ENCODE measurements at places on chromosomes 11 and 22.

GRCh38 chr11:70493891-70494290 lies 95.6 kb downstream of the CTTN start:
- DNase-seq = no peak

GRCh38 chr11:82895437-82896091 lies 4.7 kb downstream of the PRCP start:
- DNase-seq = no peak

- no peak for DNase-seq
These were observed 593.6 kb downstream of the ETS1 start for GRCh38 chr11:127993788-127994187.

- no peak for DNase-seq
These were observed 3.8 kb upstream of the MMP7 start for GRCh38 chr11:102534261-102534872.

DNA sequence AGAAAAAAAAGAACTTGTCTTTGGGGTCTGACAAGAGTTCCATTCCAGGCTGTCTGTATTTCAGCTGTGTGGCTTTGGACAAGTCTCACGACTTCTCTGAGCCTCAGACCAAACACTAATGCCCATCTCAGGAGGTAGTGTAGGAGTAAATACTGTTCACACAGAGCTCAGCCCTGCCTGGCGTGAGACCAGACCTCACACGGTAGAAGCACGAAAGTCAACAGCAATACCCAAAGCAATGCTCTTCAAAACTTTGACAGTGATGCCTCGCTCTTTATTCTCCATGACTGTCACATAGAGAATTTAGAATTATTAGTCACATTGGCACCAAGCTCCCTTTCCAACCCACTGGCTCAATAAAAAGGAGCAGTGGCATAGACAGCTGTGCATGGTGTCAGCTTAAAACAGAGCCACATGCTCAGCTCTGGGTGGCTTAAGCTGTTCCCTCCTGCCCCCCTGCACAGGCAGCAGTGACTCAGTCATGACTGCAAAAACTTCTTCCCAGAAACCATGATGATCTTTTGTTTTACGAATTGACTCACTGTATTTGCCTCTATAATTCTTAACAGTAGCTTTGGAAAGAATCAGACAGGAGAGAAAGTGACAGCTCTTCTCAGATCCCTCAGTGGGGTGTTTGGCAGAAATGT lies 74.0 kb upstream of the PHF21B start:
- no peak for DNase-seq

- DNase-seq = no peak
These were observed 96.6 kb downstream of the BCR start for GRCh38 chr22:23276656-23277582.

DNA sequence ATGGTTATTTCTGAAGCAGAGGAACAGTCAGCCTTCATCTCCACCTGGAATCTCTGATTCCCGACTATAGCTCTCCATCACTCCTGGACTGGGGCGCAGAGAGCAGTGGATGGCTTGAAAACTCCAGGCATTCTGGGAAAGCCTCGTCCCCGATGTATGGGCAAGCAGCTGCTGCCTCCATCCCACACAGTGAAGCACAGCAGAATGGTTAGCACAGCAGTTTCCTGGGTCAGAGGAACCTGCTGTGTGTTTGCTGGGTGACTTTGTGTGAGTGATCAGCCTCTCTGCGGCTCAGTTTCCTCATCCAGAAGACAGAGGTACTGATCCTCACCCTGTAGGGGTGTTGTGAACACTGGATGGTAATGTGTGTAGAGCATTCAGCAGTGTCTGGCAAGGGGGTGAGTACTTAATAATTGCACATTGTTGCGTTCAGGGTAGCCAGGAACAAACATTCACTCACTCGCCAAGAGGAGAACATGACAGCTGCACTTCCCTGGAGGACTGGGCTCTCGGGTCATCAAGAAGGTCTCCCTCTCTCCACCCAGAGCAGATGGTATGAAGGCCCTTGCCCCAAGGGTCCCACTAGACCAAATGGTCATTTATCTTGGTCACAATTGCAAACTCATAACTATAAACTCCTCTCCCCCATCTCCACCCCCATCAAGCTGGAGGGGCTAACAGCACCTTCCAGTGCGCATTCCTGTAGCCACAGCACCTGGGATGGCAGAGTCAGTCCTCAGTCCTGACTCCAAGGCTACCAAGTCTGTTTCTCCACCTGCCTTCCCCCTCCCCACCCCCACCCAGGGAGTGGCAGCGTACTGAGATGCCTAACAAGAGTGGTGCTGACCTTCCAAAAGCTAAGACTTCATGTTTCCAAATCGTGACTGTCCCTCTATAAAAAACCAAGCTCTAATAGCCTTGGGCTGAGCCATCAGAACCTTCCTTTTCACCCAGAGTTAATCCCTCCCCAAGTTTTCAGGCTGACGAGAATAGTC lies 1.5 kb upstream of the CHST1 start:
- DNase-seq = no peak

- DNase-seq = no peak
These were observed 116.4 kb upstream of the PARVA start for GRCh38 chr11:12260731-12261521.

- DNase-seq = peak; percentile 91
These were observed 866 bp downstream of the EXPH5 start for GRCh38 chr11:108592591-108593213.

DNA sequence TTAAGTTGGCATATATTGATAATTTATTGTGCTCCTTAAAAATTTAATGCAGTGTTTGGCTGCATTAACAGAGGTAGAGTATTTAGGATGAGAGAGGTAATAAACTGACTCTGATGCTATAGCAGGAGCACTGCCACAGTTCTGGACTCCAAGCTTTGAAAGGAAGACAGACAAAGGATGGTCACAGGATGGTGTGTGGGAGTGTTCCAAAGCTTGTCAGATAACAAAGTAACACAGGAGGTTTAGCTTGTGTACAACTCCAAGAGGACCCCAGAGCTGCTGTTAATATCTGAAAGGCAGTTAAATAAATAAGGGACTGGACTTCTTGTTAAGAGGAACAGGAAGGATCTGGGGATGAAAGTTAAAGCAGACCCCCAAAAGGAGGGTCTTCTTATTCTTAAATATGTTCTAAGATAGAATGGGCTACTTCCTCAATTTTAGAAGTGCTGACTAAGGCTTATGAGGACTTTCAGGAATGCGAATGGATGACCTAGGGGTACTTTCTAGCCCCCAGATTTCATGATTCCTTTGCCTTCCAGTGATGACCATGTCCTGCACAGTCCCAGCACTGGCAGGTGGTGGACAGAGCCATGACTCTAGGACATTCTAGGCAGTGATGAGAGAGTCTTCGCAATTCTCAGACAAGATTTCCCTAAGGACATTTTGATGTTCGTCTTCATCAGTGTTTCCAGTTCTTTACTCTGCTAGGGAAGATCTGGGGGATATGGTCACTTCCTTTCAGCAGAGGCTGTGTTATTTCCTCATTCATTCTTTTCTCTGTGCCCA lies 149.1 kb upstream of the RASSF10 start:
- DNase-seq = no peak

All from lower leg skin (tissue), 4 donors.